HuH-7 (cell line): ENCODE measurements at places on chromosomes 5 and 9.

DNA sequence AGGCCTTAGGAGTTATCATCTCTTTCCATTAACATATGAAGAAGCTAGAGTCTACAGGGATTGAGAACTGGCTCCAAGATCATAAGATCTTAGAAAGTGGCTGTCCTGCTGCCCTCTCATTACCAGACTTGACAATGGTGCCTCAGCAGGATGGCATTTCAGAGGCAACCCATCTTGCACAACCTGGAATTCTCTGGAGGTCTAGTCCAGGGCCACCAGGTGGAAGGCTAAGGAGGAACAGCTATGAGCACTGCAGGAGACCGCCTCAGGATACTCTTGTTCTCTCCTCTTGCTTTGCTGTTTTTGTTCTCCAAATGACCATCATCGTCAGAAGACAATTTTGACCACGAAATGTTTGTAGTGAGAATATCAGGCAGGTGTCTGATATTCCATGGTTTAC lies 322.6 kb downstream of the FBXL17 start:
- DNase-seq: peak; percentile 4

DNA sequence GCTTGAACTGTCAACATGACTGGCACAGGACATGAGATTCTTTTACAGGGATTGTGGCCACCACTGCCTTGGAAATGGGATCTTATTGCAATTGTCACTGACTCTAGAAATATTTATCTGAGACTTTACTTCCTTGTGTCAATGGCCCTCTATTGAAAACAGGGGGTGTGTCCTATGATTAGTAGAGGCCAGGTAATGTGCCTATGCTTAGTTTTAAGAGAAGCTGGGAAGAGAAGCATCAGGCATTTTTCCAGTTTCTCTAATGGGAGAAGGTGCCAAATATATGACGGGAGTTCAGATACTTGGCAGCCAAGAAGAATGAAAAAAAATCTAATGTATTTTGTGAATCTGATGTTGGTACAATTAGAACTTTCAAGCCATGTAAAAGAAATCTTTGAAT lies 73.9 kb upstream of the VCAN start:
- DNase-seq: no peak

- no peak for DNase-seq
These were observed 76.7 kb downstream of the EPB41L4A start for GRCh38 chr5:112342389-112342788.

DNA sequence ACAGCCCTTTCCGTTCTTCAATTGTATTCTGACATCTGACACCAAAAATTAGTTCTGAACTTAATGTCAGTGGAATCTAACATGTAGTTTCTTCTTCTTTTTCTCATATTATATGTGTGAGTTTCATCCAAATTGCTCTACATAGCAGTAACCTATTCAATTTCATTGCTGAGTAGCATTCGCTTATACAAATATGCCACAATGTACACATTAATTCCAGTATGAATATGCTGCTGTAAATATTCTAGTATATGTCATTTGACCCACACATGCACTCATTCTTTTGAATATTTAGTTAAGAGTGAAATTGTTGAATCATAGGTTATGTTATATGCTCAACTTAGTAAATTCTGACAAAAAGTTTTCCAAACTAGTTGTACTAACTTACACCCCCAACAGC lies 550.9 kb downstream of the CHSY3 start:
- DNase-seq: no peak

DNA sequence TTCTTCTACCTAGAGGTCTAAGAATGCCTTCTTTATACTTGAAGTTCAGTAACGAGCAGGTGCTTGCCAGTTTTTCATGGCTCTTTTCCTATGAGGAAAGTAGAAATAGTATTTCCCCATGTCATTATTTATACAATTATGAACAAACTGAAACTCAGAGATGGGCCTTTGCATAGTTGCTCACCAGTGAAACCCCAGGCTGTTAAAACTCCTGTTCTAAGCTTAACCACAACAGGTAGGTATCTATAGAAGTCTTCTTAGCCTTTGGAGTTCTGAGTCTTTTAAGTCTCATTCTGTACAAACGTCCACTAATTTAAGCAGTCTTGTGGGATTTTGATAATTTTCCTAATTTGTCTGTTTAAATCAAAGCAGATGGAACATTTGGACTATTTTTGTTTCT lies 90.1 kb downstream of the STARD4 start:
- no peak for DNase-seq

DNA sequence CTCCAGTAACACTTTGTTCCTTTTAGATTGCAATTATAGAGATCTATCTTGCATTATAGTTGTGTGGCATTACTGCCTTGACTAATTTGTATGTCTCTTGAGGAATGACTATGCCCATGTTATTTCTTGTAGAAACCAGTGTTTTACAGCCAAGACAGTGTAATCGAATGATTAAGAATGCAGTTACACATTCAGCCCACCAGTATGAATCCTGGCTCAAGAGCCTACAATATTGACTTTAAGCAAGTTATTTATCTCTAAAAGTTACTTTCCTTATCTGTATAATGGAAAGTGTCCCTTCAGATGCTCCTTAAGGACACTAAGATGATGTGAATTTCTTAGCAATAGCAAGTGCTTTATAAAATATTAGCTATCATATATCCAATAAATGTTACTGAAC lies 9.7 kb upstream of the SNX24 start:
- no peak for DNase-seq

GRCh38 chr5:58649716-58650115 lies 66.8 kb downstream of the RAB3C start:
- no peak for DNase-seq
